ENCODE measurements at places on chromosomes 3 and 15. TPM values are rescaled to one million over a fixed set of nuclear protein-coding genes. Genes with fewer than 3 reads are reported as not detected.

STARD9 gene
- 0.60 TPM for polyA plus RNA-seq

PYDC2 gene
- not detected for polyA plus RNA-seq

FAM107A gene
- polyA plus RNA-seq, result not detected

EPHB3 gene
- not detected for polyA plus RNA-seq

MUSTN1 gene
- polyA plus RNA-seq, result not detected

TM2D3 gene
- 30.5 TPM for polyA plus RNA-seq

PLA2G4E gene
- polyA plus RNA-seq, result not detected

CCPG1 gene
- 32.6 TPM for polyA plus RNA-seq

RHO gene
- polyA plus RNA-seq, result not detected

SLC49A4 gene
- polyA plus RNA-seq, result 1.6 TPM

C3orf49 gene
- not detected for polyA plus RNA-seq

AADACL2 gene
- not detected for polyA plus RNA-seq

TIMP4 gene
- not detected for polyA plus RNA-seq

CPLX3 gene
- polyA plus RNA-seq, result not detected

SLC28A1 gene
- polyA plus RNA-seq, result not detected

DUOXA2 gene
- polyA plus RNA-seq, result not detected

KATNBL1 gene
- polyA plus RNA-seq, result 51.6 TPM

HRG gene
- polyA plus RNA-seq, result not detected

CSNK1G1 gene
- polyA plus RNA-seq, result 15.3 TPM

GP5 gene
- 0.05 TPM for polyA plus RNA-seq

MYO5C gene
- 0.88 TPM for polyA plus RNA-seq

STRA6 gene
- polyA plus RNA-seq, result not detected

SNTN gene
- not detected for polyA plus RNA-seq

SQOR gene
- polyA plus RNA-seq, result 62.6 TPM

NTRK3 gene
- not detected for polyA plus RNA-seq

FBXL2 gene
- not detected for polyA plus RNA-seq

CCRL2 gene
- 1.3 TPM for polyA plus RNA-seq

IQGAP1 gene
- 136 TPM for polyA plus RNA-seq

ZIC4 gene
- polyA plus RNA-seq, result not detected

DNAJA4 gene
- polyA plus RNA-seq, result 4.7 TPM

CCR8 gene
- polyA plus RNA-seq, result not detected

AGBL1 gene
- polyA plus RNA-seq, result not detected

NRG4 gene
- polyA plus RNA-seq, result not detected

ARNT2 gene
- polyA plus RNA-seq, result not detected

MNS1 gene
- polyA plus RNA-seq, result 0.63 TPM

TFRC gene
- 34.9 TPM for polyA plus RNA-seq

GPR87 gene
- not detected for polyA plus RNA-seq

CAMK2N2 gene
- not detected for polyA plus RNA-seq

MYRIP gene
- 0.11 TPM for polyA plus RNA-seq

HACL1 gene
- 32.0 TPM for polyA plus RNA-seq

ZNF662 gene
- not detected for polyA plus RNA-seq

FAIM gene
- 14.3 TPM for polyA plus RNA-seq

CYP1A2 gene
- not detected for polyA plus RNA-seq

DUSP7 gene
- 1.1 TPM for polyA plus RNA-seq

CPEB1 gene
- polyA plus RNA-seq, result 0.11 TPM

WDR49 gene
- not detected for polyA plus RNA-seq

FAM227B gene
- 13.3 TPM for polyA plus RNA-seq

IVD gene
- 55.5 TPM for polyA plus RNA-seq

C3orf62 gene
- 1.5 TPM for polyA plus RNA-seq

THPO gene
- 0.14 TPM for polyA plus RNA-seq

CLDN16 gene
- not detected for polyA plus RNA-seq

CYP8B1 gene
- not detected for polyA plus RNA-seq

TM4SF1 gene
- not detected for polyA plus RNA-seq

MOBP gene
- not detected for polyA plus RNA-seq

GOLGA8J gene
- not detected for polyA plus RNA-seq
